ENCODE measurements at places on chromosomes 2 and 18.
A peak's percentile ranks its signal among the peaks of the same experiment; 100 is the strongest.

DNA sequence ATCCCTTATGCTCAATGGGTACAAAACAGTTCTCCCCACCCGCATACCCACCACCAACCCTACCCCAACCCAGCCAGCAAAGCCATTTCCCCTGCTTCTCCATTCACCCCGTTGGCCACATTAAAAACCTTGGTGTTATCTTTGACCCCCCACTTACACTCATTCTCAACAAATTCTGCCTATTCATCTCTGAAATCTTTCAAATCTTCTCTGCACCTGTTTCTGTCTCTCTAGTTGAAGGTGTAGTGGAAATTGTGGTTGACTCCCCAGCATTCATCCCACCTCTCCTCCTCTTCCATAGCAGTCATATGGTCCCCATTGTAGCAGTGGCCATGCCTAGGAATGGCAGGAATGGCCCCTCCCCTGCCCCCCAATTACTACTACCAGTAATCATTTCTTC is 20.5 kb upstream of the TET3 start:
- no peak for DNase-seq

DNA sequence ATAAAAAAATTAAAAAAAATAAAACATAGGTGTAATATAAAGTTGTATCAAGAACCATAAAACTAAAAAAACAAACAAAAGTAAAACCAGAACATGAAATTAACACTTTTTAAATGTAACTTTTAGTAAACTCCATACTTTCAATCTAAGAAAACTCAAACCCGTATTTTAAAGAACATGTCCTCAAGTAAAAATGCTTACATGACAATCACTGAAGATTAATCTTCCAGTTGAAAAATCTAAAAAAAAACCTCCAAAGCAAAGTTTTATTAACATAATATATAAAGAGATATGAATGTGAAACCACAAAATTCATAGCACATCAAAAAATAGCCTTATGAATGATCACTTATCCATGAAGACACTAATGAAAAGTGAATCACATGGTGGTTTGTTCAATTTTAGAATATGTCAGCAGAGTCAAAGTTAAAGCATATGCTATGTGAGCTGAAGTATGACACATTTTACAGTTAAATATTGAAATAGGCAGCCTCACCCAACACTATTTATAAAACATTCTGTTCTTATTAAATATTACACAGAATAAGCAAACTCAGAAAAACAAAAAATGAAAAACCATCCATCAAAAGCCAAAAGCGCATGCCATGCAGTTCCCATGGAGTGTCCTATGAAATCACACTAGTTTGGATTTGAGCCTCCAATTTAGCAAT is 23.1 kb upstream of the CHAC2 start:
- no peak for DNase-seq

- no peak for DNase-seq
Measured at GRCh38 chr2:203804070-203804469, 63.5 kb upstream of the CTLA4 start.

DNA sequence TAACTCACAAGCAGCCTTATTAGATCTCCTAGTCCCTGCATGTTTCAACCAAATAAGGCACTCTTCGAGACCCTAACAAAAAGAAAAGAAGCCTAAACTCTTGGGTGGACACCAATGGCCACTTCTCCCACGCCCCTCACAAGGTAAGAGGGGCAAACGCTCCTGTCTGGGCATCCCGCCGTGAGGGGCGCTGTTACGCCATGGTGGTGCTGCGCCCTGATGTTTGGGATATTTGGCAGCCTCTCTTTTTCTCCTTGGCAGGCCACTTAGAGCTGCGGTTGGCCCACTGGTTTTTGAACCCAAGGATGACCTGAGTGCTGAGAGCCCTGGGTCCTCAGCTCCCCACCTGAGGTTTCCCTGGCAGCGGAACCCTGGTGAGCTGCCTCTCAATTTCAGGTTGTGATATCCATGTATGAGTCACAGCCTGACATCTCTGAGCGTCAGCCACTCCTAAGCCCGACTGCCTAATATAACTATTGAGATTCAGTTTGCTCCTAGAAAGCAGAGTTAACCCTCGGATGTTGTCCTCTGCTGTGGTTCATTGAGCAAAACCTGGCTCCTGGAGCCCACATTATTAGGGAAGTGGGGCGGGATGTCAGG is 103.3 kb downstream of the COL6A3 start:
- no peak for DNase-seq

DNA sequence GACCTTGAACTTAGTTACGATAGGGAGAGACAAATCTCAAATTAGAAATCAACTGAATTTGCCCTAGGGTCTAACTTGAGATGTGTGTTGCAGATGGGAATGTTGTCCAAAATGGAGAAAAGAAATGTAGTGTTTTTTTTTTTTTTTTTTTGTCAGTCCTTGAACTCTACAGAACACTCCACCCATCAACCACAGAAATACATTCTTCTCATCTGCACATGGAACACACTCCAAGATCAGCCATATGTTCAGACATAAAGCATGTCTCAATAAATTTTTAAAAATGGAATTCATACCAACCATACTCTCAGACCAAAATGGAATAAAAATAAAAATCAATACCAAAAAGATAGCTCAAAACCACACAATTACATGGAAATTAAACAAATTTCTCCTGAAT is 526.5 kb downstream of the FBXO15 start:
- no peak for DNase-seq

DNA sequence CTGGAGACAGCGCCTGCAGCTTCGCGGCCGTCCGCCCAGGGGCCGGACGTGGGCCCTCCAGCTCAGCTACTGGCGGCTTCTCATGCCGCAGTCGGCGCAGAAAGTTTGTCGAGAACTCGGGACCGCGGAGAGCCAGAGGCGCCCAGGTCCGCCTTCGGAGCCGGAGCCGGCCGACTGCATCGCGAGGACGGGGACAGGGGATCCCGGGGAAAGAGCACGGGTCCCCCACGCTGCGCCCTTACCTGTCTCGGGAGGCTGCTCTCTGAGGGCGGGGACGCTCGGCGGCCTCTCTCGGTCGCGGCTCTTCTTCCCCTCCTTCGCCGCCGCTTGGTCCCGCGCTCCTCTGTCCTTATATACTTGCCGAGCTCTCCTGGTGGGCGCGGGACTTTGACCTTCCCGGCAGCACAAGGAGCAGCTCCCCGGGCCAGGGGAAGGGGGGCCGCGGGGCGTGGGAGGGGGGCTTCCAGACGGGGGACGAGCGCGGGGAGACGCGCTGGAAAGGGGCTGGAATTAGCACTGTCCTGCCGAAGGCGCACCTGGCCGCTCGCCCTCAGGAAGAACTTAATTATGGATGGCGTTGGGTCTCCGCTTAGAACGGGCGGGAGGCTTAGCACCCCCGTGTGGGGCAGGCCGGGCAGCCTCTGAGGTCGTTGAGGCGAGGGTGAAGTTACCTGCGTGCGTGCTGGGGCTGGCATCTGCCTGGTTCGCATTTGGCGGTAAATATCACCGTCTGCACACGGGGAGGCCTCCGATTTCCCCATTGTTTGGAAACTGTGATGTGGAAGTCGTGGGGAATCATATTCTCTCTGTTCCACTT is at the start of gene POMC:
Gene POMC (minus strand): TSS at position 325 of the 817 bp plus-strand sequence. CDS start 3,808 bp downstream, outside the sequence.
- peak; percentile 66 for DNase-seq

DNA sequence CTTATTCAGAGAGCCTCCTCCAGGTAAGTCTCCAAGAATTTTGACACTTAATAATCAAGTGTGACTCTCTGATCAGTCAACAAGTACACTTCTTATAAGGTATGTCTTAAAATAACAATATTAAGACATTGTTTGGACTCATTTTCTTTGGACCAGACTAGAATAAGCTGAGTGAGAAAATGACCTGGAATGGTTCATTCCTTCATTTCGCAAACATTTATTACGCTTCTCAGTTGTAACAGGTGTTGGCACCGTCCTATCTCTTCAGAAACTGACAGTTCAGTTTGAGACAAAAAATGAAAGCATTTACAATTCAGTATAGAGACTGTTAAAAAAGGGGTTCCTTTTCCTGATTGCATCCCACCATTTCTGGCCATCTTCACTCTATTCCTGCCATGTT is 46.6 kb downstream of the TSPYL6 start:
- DNase-seq = no peak

GRCh38 chr2:153828335-153828734 is 43.4 kb upstream of the GALNT13 start:
- DNase-seq = no peak

- no peak for DNase-seq
Measured at GRCh38 chr18:76850112-76850511, 27.8 kb downstream of the ZNF236 start.

DNA sequence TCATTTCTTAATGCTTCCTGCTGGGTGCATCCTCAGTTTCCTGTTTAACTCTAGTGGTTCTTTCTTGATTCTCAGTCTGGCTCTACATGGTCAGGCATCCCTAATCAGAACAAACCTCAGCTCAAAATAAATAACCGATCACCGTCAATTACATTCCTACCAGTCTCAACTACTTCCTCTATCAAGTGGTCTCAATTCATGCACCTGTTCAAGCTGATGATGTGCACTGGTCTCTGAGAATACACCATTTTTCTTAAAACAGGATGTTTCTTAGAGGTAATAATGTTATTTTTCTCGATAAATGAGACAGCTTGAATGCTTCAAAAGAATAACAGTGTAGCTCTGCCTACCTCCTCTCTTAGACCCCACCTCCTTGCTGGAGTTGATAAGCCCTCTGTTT is 420.9 kb downstream of the SOCS6 start:
- no peak for DNase-seq

- no peak for DNase-seq
Measured at GRCh38 chr18:48133671-48134251, 203.3 kb upstream of the SMAD2 start.

DNA sequence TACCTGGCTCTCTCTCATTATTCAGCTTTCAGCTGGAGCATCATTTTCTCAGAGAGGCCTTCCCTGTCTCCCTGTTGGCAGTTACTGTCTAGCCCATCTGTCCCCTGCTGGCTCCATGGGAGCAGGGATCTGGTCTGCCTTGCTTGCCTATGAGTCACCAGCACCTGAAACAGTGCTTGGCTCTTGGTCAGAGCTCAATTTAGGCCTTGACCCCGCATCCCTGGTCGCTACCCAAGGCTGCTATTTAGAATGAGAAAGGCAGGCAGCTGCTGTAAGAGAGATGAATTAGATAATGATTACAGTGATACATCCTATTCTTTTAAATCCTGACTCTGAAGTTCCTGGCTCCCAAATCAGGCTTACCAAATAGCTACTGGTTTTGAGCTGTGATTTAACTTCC is 32.9 kb downstream of the KCNE4 start:
- no peak for DNase-seq

DNA sequence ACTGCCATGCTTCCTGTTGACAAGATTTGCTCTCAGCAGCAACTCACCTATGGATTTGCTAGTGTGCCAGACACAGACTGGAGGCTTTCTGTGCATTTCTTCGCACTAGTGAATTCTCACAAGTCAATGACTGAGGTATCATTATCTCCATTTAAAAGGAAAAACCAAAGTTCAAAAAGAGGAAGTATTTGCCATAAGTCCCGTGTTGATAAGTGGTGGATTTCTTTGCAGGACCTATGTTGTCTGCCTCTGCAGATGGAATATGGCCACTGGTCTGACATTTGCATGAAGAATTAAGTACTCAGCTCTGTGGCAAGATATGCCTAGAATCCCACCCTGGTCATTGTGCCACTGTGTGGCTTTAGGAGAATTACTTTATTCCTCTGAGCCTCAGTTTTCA is 299.6 kb downstream of the PAX3 start:
- no peak for DNase-seq

DNA sequence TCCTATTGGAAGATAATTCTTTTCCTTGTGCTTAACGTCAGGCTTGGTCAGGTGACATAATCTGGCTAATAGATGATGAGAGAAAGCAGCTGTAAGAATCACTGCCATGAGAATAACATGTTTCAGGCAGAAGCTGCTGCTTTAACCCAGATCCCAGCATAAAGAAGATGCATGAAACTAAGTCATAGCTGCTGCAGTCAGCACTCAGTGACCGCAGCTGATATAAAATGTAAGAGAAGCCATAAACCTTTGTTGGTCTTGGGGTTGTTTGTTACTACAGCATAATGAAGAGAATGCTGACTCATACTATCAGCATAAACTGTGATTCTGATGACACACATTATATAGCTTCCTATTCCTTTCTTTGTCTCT is 274.3 kb upstream of the TRIB2 start:
- DNase-seq = no peak

DNA sequence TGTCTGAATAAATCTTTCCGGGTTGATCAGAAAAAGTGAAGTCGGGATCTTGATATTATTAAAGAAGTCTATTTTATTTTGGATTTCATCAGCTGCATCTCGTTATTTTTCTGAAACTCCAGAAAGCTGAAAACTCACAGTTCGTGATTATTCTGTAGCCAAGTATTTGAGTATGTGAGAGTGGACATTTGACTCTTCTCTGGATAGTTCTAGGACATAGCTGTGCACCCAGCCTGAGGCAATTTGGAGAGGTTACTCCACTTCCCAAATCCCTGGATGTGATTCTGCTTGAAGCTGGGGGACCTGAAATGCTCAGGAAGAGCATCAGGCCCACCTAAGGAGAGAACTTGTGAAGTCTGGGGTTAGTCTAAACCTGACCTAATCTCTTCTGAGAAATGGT is 117.6 kb upstream of the PID1 start:
- no peak for DNase-seq

GRCh38 chr2:227774011-227774624 is 28.4 kb downstream of the SCYGR8 start:
- no peak for DNase-seq

- no peak for DNase-seq
Measured at GRCh38 chr2:44450806-44451205, 89.1 kb downstream of the CAMKMT start.

- DNase-seq = peak; percentile 9
Measured at GRCh38 chr18:65938592-65939372, 188.0 kb downstream of the CDH7 start.

DNA sequence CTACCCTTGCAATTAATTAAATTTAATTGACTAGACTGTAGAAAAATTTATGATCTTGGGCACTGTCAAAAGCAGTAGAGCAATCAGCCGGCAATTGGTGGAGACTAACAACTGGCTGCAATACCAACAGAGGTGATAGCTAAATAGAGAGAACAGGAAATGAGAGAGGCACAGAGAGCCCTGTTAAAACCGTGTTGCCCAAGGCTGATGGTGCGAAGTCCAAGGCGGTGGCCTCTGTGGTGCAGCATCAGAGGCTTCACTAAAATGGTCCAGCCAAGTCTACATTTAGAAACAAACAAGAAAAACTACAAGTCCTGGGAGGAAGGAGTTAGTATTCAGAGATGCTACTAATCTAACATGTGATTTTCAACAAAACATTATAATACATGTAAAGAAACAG is 115.6 kb downstream of the NETO1 start:
- DNase-seq = no peak

- no peak for DNase-seq
Measured at GRCh38 chr2:40158781-40159180, 293.1 kb downstream of the SLC8A1 start.

DNA sequence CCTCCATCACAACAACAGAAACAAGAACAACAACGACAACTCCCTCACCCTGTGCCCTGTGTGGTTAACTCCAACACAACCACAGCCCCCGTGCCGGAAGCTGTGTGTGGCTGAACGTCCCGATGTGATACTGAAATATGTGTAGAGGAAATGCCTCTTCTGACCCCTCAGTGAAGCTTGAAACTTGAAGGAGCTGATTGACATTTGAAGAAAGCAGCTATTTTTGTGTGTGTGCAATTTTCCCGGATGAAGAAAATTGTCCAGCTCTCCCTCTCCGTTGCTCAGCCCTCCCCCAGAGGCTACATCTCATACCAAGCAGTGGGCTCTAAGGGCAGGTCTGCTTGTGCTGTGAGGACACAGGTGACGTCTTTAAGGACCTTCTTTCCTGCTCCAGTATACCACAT is 173.8 kb downstream of the ICOS start:
- no peak for DNase-seq

All from nephron progenitor cell (in vitro differentiated cells).